ENCODE measurements at places on chromosomes 12 and 14.

GRCh38 chr14:45089813-45090212, 5.9 kb downstream of the PRPF39 start:
- DNase-seq = no peak

DNA sequence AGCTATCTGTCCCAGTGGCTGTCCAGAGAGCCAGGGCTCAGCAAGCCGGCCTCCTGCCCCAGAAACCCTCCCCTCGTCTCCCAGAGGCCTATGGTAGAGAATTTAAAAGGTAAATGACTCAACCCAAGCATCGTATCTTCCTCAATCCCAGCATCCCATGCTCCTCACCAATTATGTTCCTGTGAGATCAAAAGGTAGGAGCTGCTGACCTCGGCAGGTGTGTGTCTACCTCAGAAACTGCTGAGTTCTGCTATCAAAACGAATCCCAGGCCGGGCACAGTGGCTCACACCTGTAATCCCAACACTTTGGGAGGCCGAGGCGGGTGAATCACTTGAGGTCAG, 49.3 kb downstream of the FOXN3 start:
- DNase-seq = no peak

- peak; percentile 42 for DNase-seq
Observed at GRCh38 chr12:122951979-122952892, 14.0 kb downstream of the ABCB9 start.

DNA sequence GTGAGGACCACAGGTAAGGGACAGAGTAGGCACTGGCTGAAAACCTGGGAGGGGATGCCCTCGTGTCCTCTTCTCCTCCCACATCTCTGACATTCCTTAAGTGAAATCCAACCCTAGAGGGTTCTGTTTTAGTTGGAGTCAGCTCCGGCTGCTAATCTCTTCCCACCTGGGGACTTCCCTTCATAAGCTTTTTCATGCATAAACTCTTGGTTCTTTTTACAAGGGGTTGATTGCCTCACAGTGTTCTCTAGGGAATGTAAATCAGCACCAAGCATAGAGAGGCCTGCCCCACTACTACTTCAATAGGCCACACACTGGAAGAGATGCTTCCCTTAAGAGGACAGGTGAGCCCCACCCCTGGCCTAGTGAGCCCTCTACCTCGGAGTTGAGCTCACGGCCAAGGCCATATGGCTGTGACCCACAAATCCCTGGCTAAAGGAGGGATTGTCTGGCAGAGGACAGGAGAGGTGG, 3.2 kb upstream of the SYNDIG1L start:
- DNase-seq = no peak

DNA sequence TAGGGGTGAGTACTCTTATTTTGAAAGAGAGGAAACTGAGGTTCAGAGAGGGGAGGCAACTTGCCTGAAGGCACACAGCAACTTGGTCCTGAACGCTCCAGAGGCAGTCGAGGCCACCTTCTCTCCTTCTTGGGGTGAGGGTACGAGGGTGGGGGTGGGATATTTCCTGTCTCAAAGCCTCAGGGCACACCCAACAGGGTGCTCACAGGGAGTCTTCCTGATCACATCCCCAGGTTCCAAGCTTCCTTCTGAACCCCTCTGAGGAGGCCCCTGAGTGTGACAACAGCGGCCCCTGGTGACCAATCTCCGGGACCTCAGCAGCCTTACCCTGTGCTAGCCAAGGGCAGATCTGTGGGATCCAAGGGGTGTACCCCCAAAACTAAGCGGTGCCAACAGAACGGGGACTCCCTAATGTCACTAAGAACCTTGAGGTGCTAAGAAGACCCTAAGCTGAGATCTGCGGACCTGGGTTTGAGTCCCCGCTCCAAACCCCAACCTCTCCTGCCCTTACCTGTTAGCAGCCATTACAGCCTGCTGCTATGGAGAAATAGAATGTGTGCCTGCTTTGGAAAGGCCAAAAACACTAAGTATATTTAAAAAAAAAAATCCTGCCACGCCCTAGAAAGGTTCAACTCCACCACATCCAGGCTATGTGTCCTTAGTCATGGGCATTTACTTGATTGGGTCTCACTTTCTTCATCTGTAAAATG, 57.9 kb downstream of the TRPV4 start:
- peak; percentile 50 for DNase-seq

- DNase-seq = no peak
Observed at GRCh38 chr12:41983394-41983793, 161.3 kb downstream of the GXYLT1 start.

DNA sequence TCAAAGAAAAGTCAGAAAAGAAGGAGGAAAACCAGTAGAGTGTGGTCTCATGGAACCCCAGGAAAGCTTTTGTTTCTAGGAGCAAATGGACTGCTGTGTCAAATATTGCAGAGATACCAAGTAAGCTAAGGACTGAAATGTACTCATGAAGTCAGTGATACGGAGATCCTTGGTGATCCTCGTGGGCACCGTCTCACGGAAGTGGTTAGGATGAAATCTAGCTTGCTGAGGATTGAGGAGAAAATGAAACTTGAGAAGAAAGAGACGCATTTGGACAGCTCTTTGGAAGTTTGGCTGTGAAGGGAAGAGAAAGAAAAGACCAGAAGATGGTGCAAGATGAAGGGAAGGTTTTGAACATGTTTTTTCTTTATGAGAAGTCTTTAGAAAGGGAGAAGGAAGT, 104.0 kb upstream of the CCND2 start:
- no peak for DNase-seq

DNA sequence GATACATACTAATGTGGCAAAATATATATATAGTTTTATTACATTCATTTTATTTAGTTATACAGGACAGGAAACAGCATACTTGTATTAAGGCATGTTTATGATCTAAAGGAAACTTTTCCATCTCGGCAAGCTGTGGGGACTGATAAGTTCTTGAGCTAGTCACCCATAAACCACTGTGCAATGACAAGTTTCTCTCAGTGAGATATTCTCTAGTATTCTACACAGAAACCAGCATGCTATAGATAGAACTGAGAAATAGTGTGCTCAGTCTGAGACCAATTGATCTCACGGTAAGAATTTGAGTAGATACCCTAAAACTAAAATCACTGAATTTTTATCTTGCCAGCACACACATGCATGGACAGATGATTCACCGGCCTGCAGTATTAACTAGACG, 717.6 kb upstream of the NOVA1 start:
- DNase-seq = no peak

GRCh38 chr12:81245458-81245857, 167.6 kb downstream of the ACSS3 start:
- no peak for DNase-seq

DNA sequence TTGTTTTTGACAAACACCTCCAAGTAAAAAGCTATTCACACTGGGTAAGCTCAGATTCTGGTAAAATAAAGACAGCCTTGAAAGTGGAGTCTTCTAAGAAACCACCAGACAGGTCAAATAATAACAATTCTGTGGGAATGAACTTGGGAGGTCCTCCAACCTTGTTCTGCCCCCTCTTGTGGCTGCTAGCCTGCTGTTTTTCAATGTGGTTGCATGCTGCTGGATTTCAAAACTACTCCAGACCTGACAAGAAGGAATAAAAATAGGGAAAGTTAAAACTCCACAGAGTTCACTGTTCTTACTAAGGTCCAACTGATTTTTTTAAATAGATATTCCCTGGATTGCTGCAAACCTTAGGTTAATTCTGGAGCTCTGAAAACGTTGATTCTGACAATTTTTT, 32.2 kb upstream of the RIN3 start:
- DNase-seq = no peak

DNA sequence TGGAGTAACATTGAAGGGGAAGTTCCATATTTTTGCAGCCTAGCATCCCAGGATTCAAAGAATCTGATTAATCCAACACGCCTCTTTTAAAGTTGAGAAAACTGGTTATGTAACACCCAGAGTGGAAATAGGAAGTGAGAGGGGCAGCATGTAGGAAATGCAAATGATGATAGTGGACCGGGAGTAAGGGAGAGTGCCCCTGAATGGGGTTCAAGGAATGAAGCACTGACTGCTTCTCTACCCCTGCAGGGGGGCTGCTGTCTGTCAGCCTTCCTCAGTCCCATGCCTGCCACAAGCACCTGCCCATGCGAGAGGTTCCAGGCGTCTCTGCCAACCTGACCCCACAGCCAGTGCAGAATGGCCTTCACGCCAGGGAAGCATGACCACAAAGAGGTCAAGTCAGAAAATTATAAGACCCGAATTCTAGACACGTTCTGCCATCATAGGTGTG, 126.5 kb upstream of the CCND2 start:
- no peak for DNase-seq

DNA sequence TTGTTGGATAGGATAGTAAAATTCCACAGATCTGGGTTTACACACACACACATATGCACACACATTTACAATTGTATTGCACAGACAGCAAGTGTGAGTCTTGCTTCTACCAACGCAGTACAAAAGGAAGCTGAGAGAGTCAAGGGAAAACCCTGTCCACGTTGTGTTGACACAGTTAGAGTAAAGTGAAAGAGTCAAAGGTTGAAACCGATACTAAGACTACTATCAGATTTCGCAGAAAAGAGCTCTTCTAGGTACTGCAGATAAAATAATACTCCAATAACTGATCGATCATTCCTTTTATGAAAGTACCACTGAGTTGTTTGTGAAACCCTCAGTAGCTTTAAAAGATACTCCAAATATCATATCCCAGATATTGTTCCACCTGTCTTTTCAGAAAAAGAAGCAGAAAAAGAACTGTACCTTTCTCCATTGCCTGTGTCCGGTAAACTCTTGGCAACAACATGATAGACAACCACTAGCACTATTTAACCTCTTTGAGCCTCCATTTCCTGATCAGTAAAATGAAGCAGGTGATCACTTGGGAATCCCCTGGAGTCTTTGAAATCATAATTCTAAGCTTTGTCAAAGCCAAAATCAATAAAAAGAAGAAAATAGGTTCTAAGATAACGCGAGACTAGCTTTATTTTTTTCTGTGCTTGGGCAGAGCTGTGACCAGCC, 224.6 kb upstream of the FOXN3 start:
- no peak for DNase-seq

DNA sequence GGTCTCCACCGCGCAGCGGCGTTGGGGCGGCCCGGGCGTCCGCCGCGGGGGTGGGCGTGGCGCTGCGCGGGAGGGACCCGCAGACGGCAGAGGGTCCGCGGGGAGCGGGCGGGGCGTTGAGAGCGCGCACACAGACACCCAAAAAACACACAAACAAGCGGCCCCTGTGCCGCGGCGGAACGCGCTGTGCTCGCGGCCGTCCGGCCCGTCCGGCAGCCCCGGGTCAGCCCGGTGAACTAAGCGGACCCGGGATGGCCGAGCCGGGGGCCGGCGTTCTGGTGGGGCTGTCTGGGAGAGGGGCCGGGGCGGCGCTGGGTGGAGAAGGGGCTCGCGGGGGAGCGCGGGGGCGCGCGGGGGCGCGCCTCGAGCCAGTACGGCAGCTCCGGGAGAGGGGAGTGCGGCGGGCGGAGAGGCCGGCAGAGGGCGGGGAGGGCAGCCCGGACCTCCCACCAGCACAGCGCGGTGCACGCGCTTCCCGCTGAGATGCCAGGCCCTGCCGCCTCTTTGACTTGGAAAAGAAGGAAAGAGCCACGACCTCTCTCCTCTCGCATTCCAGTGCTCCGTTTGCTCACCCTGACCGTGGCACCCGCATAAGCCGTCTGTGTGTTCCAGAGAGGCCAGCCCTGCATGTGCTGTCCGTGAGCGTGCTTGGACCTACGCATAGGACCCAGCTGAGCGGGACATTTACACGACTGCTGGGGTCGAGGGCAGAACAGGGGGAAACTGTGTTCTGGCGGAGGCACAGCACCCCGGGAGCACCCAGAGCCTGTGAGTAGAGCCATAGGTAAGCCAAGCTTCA, 10.3 kb downstream of the SLC6A12 start:
- DNase-seq = no peak

DNA sequence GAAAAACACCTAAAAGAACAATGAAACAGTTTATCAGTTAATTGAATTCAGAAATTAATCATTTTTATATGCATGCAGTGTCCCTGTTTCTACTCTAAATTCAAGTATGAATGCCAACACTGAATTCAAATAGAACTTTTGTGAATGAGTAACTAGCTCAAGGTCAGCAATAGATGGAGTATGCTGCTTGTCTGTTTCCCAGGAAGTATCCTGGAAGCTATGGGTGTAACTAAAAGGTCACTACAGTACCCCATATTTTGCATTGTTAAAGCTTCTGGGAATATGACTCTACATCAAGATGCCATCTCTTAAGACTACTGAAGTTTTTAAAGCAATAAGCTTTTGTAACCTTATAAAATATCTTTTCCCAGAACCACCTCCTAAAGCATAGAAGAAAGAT, 681.4 kb upstream of the FBXO33 start:
- no peak for DNase-seq

DNA sequence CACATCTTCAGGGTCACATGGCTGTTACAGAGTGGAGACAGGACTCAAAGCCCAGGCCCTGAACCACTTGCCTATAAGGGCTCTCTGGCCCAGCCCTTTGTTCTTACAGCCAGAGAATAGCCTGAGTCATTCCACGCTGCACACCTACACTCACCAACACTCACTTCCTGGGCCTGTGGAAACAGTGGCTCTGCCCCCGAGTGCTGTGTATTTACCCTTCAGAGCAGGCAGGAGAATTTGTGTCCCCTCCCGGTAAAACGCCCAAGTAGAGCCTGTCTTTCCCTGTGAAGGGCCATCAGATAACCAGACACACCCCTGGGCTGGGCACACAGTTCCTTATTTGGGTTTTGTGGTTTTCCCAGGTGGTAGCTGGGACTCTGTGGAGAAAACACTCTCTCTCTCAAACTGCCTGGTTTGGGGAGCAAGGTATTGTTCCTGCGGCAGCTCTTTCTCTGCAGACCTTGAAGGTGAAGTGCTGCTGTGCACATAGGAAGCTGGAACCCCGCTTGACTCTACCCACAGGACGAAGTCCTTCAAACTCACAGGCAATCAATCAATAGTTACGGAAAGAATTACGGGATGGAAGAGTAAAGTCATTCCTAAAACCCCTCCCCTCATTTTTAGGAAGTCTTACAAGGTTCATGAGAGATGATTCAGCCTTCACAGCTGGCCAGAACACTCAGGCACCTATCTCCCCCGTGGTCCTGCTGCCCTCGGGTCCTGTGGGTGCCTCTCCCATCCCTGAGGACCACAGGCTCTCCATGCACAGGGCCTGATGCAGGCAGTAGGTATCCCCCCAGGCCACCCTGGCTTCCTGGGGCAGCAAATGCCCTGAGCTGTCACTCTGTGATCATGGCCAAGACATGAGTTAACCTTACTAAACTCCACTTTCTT, 20.3 kb downstream of the FIGNL2 start:
- DNase-seq = peak; percentile 73

- no peak for DNase-seq
Observed at GRCh38 chr14:61649283-61649682, 46.0 kb upstream of the HIF1A start.

- DNase-seq = no peak
Observed at GRCh38 chr14:24339284-24340151, at the start of gene RIPK3. Gene RIPK3, minus strand, starts transcription at chr14:24339991. Its CDS starts 165 bp downstream, at chr14:24339826.

DNA sequence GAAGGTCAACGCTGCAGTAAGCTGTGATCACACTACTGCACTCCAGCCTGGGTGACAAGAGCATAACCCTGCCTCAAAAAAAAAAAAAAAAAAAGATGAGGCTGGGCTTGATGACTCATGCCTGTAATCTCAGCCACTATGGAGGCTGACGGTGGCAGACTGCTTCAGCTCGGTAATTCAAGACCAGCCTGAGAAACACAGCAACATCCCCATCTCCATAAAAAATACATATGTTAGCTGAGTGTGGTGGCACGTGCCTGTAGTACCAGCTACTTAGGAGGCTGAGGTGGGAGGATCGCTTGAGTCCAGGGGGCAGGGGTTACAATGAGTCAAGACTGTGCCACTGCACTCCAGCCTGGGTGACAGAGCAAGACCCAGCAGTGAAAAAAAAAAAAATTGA, 50.4 kb downstream of the GXYLT1 start:
- no peak for DNase-seq
